ENCODE measurements at places on chromosomes 13 and 19. TPM values are rescaled to one million over a fixed set of nuclear protein-coding genes. Genes with fewer than 3 reads are reported as not detected.

ZNF701 gene
- polyA plus RNA-seq = 9.3 TPM

GNG7 gene
- 1.9 TPM for polyA plus RNA-seq

BRME1 gene
- 3.2 TPM for polyA plus RNA-seq

BCL3 gene
- 45.7 TPM for polyA plus RNA-seq

C19orf85 gene
- not detected for polyA plus RNA-seq

ZNF90 gene
- 6.1 TPM for polyA plus RNA-seq

CYP4F3 gene
- 1.3 TPM for polyA plus RNA-seq

LRP3 gene
- 44.0 TPM for polyA plus RNA-seq

NXNL1 gene
- 0.17 TPM for polyA plus RNA-seq

C13orf42 gene
- polyA plus RNA-seq = not detected

ACP7 gene
- polyA plus RNA-seq = 0.21 TPM

ZBTB32 gene
- polyA plus RNA-seq = 0.80 TPM

OXGR1 gene
- 0.60 TPM for polyA plus RNA-seq

ZNF506 gene
- polyA plus RNA-seq = 16.4 TPM

ZNF253 gene
- polyA plus RNA-seq = 5.0 TPM

TNFSF9 gene
- 3.8 TPM for polyA plus RNA-seq

LIN37 gene
- 17.6 TPM for polyA plus RNA-seq

TMEM59L gene
- polyA plus RNA-seq = 9.1 TPM

S1PR5 gene
- 0.38 TPM for polyA plus RNA-seq

Measured in hepatocyte (in vitro differentiated cells).